ENCODE measurements at places on chromosomes 12 and 14.

DNA sequence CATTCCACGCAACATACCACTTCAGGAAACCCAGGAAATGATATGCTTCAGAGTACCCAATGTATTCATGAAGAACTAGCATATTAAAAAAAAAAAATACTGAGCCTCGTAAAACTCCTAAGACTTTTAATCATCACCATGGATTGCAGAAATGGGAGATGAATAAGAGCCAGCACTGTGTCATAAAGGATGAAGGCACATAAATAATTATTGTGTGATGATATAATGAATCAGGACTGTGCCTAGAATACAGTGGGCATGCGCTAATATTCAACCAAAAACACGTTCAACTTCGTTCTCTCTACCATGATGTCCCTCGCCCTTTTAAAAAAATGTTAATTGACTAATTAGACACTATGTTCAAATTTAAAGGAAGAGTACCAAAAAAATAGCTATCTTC is 68.7 kb downstream of the CIT start:
- DNase-seq: peak; percentile 80

DNA sequence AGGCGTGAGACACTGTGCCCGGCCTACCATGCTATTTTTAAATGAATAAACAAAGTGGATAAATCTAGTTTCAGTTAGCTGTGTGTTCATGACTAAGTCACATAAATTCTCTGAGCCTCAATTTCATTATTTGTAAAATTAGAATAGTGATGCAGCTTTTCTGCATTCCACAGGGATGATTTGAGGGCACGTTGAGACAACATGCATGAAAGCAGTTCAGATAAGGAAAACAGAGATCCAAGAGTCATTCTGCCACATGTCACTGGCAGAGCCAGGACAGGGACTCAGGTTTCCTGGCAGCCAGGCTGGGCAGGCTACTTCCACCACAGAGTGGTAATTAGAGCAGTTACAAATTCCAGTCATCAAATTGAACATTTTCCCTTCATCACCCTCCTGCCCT is 2.9 kb upstream of the PPP4R4 start:
- peak; percentile 70 for DNase-seq

DNA sequence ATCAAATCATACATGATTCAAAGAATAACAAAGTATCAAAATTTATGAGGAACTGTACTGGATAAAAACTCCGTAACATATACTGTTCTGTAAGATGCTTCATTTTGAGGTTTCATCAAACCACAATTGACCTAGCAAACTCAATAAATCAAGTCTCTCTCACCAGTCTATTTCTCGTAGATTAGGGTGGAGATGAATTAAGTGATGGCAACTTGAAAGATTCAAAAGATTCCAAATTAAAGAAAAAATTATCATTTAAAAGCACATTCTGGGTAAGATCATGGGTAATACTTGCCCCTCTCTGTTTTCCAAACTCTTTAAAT is 74.4 kb downstream of the PAPLN start:
- DNase-seq: no peak

DNA sequence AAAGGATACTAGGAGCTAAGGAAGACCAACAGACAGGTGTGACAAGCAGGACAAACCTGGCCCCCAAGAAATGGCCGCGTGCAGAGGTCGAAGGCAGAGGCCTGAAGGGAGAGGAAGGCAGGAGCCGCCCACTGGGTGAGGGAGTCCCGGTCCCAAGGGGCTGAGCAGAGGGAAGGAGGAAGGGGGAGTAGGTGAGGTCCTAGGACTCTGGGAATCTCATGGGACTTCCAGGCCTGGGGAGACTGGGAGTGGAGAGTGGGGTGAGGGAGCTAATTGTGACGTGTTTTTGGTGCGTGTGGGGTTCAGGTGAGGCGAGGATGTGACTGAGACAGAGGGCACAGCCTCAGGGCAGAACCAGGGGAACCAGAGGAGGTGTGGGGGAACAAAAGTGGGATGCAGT is 11.7 kb upstream of the FLVCR2 start:
- DNase-seq: no peak

- no peak for DNase-seq
These were observed 7.5 kb downstream of the ITPR2 start for GRCh38 chr12:26825459-26826016.

- no peak for DNase-seq
These were observed 82.8 kb upstream of the CAPRIN2 start for GRCh38 chr12:30837595-30837994.

GRCh38 chr12:42571327-42572009 is 18.1 kb downstream of the PRICKLE1 start:
- no peak for DNase-seq

DNA sequence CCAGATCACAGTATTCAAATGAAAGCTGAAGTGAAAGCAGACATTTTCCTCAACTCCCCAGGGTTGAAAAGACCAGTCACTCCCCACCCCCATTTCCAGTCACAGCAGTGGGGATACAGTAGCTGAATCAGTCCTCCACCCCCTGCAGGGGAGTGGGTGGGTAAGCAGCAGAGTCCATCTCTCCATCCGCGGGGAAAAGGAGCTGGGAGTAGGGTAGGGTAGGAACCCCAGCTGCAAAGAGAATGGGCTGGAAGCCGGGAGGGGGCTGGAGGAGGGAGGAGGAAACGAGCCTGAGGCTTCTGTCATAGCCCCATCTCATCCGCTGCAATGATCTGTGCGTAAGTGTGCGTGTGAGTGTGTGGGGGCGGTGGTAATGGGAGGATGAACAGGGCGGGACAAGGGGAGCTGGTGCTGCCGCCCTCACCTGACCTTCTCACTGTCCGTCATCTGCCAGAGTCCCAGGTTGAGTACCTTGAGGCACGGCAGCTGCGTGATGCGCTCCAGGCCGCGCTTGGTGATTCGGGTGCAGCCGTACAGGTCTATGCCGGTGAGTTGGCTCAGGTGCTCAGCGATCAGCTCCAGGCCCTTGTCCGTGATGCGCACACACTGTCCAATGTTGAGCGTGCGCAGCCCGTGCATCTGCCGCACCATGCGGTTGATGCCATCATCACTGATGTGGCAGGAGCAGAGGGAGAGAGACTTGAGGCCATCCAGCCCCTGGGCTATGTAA is 1.8 kb downstream of the FBXL14 start:
- peak; percentile 72 for DNase-seq
